Right lobe of liver (tissue), 6 donors: ENCODE measurements at places on chromosomes 4 and X. TPM values are rescaled to one million over a fixed set of nuclear protein-coding genes. Genes with fewer than 3 reads are reported as not detected.

Gene ETNPPL
- 69.5 TPM for total RNA-seq

Gene CNGA1
- 11.0 TPM for total RNA-seq

Gene VCX2
- not detected for total RNA-seq

Gene ARMCX2
- 3.6 TPM for total RNA-seq

Gene CT45A7
- total RNA-seq, result not detected

Gene FAM13A
- 31.6 TPM for total RNA-seq

Gene XAGE1A
- total RNA-seq, result not detected

Gene NAP1L3
- total RNA-seq, result 1.0 TPM

Gene NPY2R
- total RNA-seq, result not detected

Gene KANTR
- 4.2 TPM for total RNA-seq

Gene HCCS
- 10.1 TPM for total RNA-seq

DNA sequence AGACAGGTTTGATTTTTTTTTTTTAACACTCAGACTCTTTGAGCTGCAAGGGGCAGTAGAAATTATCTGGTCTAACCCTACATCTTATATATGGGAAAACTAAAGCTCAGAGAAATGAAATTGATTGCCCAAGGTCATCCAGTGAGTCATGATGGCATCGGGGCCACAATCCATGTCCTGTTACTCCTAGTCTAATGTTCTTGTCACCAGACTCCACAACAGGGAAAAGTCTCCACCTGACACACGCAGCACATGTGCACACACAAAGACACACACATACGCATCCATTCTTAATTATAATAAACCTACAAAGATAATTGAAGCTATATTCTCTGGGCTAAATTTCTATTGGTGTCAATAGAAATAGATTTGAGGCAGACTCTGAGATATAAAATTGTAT is 48.4 kb downstream of the GPC3 start:
- no peaks in the 10 kb centered on the region for H3K36me3 ChIP-seq
- no peaks in the 10 kb centered on the region for H3K4me1 ChIP-seq
- H3K27me3 ChIP-seq, result no peaks in the 10 kb centered on the region

GRCh38 chr4:75251547-75251946 is 262.7 kb downstream of the RCHY1 start:
- no peaks in the 10 kb centered on the region for H3K36me3 ChIP-seq
- no peak overlapping the region for H3K4me3 ChIP-seq
- no peak overlapping the region for H3K27ac ChIP-seq

DNA sequence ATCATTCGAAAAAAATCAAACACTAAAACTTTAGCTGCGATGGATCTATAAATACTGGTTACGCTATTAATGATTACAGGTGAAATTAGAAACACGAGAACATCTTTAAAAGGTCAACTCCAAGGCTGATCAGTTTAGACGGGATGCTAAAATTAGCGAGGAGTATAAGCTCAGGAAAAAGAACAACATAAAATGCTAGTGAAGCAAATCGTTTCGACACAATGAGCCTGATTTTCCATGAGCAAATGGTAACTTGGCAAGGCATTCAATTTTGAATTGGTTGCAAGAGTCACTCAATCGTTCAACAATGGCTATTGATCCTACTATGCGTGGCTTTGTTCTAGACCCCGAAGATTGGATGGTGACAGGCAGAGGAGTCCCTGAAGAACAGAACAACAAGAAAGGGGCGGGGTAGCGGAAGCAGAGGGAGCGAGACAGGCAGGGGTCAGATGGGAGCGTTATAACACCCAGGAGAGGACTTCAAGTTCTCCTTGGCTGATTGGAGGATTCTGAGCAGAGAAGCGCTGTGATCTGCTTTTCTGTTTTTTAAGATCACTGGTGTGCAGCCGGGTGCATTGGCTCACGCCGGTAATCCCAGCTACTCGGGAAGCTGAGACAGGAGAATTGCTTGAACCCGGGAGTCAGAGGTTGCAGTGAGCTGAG is 146.5 kb downstream of the RBM47 start:
- H3K36me3 ChIP-seq, result peaks cover 4% of the 10 kb centered on the region
- DNase-seq, result no peak
- H3K27me3 ChIP-seq, result no peaks in the 10 kb centered on the region
- peak overlapping the region; percentile 73 for H3K27ac ChIP-seq
- H3K4me3 ChIP-seq, result no peak overlapping the region

GRCh38 chrX:135185795-135186443 is 14.7 kb upstream of the CT55 start:
- H3K27ac ChIP-seq, result no peak overlapping the region
- H3K36me3 ChIP-seq, result no peaks in the 10 kb centered on the region
- DNase-seq, result no peak

- H3K4me3 ChIP-seq, result no peak overlapping the region
- no peaks in the 10 kb centered on the region for H3K36me3 ChIP-seq
- no peak overlapping the region for H3K27ac ChIP-seq
These were observed 47.5 kb upstream of the PROM1 start for GRCh38 chr4:16131293-16131692.

DNA sequence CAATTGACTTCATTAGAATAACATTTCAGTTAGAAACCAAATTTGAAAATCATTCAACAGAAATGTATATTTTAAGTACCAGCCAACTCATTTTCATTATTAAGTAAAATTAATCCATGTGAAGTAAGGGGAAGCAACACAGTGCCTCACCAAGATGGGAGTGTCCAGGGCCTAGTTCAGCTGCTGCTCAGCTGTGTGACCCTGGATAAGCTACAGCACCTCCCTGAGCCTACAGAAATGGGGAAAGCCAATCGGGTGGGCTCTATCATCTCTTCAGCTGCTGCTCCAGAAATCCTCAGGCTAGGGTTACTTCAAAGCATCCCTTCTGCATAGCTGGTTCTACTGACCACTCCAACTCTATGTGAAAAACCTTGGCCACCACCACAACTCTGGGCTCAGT is 18.7 kb downstream of the DCHS2 start:
- H3K36me3 ChIP-seq, result no peaks in the 10 kb centered on the region
- H3K4me3 ChIP-seq, result no peak overlapping the region
- H3K27me3 ChIP-seq, result no peaks in the 10 kb centered on the region
- no peaks in the 10 kb centered on the region for H3K4me1 ChIP-seq

GRCh38 chr4:15771216-15772058 is 6.7 kb upstream of the CD38 start:
- no peaks in the 10 kb centered on the region for H3K4me1 ChIP-seq
- H3K36me3 ChIP-seq, result no peaks in the 10 kb centered on the region
- no peak overlapping the region for H3K4me3 ChIP-seq
- no peak for DNase-seq
- H3K27me3 ChIP-seq, result no peaks in the 10 kb centered on the region

DNA sequence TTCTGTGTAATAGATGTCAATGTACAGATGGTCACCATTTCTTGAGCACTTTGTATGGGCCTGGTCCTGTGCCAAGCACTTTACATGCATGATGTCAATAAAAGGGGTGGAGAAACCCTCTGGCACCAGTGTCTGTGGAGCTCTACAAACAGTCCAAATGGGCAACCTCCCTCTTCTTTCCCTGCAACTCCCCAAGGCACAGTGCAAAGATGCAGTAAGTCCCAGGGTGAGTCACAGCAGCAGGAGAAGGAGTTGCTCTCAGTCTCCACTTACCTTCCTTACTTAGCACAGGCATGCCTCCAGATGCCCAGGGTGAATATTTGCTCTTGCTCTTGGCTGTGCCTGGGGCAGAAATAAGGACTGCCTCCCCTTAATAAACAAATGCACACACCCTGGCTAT is 4.3 kb downstream of the OCIAD2 start:
- DNase-seq, result no peak
- H3K4me3 ChIP-seq, result no peak overlapping the region
- H3K36me3 ChIP-seq, result peaks cover 2% of the 10 kb centered on the region
- no peaks in the 10 kb centered on the region for H3K27me3 ChIP-seq
- no peak overlapping the region for H3K27ac ChIP-seq

GRCh38 chr4:15100994-15101695 is 98.9 kb downstream of the CPEB2 start:
- H3K27me3 ChIP-seq, result no peaks in the 10 kb centered on the region
- no peaks in the 10 kb centered on the region for H3K36me3 ChIP-seq
- no peak overlapping the region for H3K4me3 ChIP-seq
- H3K4me1 ChIP-seq, result peaks cover 13% of the 10 kb centered on the region

DNA sequence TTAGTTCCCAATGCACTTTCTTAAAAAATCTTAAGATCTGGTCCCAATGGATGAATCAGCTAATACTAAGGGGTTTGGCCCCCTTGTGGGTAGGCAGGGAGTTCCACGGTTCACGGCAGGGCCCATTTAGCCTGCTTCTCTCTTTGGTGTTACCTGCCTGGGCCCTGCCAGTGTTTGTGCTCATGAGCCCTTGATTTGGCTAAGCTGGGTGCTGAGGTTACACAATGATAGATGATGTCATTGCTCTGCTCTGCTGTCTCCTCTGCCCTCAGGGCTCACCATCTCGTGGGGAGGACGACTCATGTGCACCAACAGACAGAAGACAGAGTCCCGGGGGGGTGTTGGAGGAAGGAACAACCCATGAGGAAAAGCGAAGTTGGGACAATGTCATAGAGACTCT is 24.4 kb downstream of the RTL5 start:
- no peaks in the 10 kb centered on the region for H3K27me3 ChIP-seq
- H3K27ac ChIP-seq, result no peak overlapping the region
- no peaks in the 10 kb centered on the region for H3K36me3 ChIP-seq
- DNase-seq, result no peak
- H3K4me3 ChIP-seq, result no peak overlapping the region

DNA sequence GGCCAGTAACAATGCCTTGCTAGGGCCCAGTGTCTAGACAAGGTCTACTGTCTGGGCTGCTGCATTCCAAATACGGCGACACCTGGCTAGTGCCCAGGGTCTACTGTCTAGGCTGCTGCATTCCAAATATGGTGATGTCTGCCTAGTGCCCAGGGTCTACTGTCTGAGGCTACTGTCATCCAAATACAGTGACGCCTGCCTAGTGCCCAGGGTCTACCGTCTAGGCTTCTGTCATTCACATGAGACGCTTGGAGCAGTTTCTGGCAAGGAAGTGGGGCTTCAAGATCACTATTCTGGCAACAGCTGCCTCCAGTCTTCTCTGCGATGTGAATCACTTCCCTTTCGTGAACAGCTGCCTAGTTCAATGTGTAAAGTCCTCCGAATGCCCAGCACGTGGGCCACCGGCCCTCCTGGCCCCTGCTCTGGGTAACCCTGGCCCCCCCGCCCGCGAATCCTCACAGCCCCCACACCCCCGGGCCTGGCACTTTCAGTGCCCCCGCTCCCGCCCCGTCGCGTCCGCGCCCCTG is 12.7 kb downstream of the ACOX3 start:
- H3K4me1 ChIP-seq, result no peaks in the 10 kb centered on the region
- H3K27ac ChIP-seq, result peak overlapping the region; percentile 81
- DNase-seq, result peak; percentile 34
- H3K27me3 ChIP-seq, result no peaks in the 10 kb centered on the region

DNA sequence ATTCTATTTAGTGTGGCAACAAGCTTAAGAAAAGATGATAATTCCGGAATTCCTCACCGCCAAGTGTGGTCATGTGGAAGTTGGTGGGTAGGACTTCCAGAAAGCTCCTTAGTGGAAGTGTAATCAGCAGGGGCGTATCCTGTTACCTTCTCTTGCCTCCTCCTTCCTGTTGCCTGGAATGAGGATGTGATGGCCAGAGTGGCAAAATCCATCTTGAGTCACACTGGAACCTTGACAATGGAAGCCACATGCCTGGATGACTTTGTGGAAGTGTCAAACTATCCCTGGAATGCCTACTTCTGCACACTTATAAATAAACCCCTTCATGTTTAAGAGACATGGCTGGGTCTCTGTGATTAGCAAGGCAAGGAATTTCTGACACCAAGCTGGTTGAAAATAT is 191.0 kb downstream of the PRDM5 start:
- H3K4me1 ChIP-seq, result no peaks in the 10 kb centered on the region
- no peak overlapping the region for H3K4me3 ChIP-seq
- DNase-seq, result no peak
- H3K36me3 ChIP-seq, result no peaks in the 10 kb centered on the region
- H3K27me3 ChIP-seq, result no peaks in the 10 kb centered on the region
- no peak overlapping the region for H3K27ac ChIP-seq

GRCh38 chr4:163747886-163748285 is 253.4 kb downstream of the TMA16 start:
- H3K4me3 ChIP-seq, result no peak overlapping the region
- H3K27ac ChIP-seq, result no peak overlapping the region
- DNase-seq, result no peak

DNA sequence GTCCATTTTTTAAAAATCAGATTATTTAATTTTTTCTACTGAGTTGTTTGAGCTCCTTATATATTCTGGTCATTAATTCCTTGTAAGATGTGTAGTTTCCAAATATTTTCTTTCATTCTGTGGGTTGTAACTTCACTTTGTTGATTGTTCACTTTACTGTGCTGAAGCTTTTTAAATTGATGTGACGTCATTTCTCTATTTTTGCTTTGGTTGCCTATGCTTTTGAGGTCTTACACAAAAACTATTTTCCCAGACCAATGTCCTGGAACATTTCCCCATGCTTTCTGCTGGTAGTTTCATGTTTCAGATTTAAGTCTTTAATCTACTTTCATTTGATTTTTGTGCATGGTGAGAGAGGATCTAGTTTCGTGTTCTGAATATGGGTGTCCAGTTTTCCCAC is 753.6 kb downstream of the TRIML1 start:
- no peaks in the 10 kb centered on the region for H3K36me3 ChIP-seq
- no peaks in the 10 kb centered on the region for H3K4me1 ChIP-seq
- no peak for DNase-seq

GRCh38 chrX:46754586-46755061 is 4.3 kb downstream of the SLC9A7 start:
- no peaks in the 10 kb centered on the region for H3K36me3 ChIP-seq
- H3K27me3 ChIP-seq, result no peaks in the 10 kb centered on the region
- no peaks in the 10 kb centered on the region for H3K4me1 ChIP-seq
- no peak overlapping the region for H3K4me3 ChIP-seq

DNA sequence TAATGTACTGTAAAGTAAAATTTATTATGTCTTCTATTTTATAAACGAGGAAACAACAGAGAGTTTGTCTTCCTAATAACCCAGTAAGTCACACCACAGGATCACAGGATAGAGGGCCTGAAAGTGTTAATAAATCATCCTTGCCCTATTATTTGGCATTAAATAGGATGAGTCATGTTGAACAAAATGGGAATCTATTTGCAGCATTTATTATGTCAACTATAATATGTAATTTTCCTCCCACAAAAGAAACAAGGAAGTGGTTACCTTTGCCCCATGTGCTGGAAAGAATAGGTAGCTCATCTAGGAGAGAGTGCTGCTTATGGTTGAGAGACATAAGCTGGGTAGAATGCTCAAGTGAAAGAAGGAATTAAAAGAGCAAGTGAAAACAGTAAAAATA is 237.6 kb upstream of the NDST3 start:
- H3K36me3 ChIP-seq, result no peaks in the 10 kb centered on the region
- H3K27ac ChIP-seq, result no peak overlapping the region
- DNase-seq, result no peak
- H3K4me3 ChIP-seq, result no peak overlapping the region

GRCh38 chr4:82493721-82494425 is 63.5 kb downstream of the ENOPH1 start:
- no peaks in the 10 kb centered on the region for H3K36me3 ChIP-seq
- no peaks in the 10 kb centered on the region for H3K4me1 ChIP-seq
- no peak for DNase-seq

GRCh38 chrX:17187136-17187756 is 187.8 kb upstream of the NHS start:
- no peaks in the 10 kb centered on the region for H3K27me3 ChIP-seq
- H3K4me1 ChIP-seq, result no peaks in the 10 kb centered on the region
- no peaks in the 10 kb centered on the region for H3K36me3 ChIP-seq
- DNase-seq, result no peak
- no peak overlapping the region for H3K27ac ChIP-seq
- no peak overlapping the region for H3K4me3 ChIP-seq
